RWPE2 (cell line): ENCODE measurements at places on chromosomes 11 and 22.
A peak's percentile ranks its signal among the peaks of the same experiment; 100 is the strongest.

GRCh38 chr22:37298748-37299495 is 16.6 kb downstream of the CYTH4 start:
- no peak for DNase-seq

DNA sequence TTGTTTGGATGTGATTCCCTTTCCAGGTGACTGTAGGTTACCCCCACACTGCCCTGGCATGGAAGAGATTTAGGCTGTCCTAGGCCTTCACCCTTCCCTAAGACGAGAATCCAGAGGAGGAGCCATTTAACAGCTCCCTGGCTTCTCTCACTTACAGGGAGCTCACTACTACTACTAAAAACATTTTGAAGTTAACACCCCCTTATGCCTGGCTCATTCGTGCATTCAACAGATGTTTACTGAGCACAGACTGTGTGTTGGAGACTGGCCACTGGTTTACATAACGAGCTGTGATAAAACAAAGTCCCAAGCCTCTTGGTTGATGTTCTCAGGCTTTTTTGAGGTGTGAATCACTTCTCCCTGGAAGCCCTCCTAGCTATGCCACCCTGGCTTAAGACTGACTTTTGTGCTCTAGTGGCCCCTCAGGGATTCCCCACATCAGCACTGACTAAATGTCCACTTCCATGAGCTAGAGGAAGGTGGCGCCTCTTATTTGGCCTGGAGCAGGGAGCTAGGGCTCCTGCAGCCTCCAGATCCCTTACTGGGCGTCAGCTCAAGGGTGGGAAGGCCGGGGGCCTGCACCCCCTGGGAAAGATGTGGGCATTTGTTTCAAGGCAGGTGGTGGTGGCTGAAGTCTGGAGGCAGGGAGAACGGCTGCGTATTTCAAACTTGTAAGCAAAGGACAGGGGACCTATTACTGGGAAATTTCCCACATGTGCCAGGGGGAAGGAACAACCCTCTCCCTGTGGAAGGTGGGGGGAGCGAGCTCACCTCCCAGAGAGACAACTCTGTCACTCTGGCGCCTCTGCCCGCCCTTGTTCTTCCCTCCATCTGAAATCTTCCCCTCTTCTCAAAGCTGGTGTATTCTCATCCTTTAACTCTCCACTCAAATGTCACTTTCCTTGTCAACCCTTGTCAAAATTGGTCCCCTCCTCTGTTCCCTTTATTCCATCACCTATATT is 19.4 kb upstream of the MALAT1 start:
- no peak for DNase-seq

- DNase-seq = no peak
Measured at GRCh38 chr11:70140711-70141485, 62.2 kb upstream of the FADD start.

DNA sequence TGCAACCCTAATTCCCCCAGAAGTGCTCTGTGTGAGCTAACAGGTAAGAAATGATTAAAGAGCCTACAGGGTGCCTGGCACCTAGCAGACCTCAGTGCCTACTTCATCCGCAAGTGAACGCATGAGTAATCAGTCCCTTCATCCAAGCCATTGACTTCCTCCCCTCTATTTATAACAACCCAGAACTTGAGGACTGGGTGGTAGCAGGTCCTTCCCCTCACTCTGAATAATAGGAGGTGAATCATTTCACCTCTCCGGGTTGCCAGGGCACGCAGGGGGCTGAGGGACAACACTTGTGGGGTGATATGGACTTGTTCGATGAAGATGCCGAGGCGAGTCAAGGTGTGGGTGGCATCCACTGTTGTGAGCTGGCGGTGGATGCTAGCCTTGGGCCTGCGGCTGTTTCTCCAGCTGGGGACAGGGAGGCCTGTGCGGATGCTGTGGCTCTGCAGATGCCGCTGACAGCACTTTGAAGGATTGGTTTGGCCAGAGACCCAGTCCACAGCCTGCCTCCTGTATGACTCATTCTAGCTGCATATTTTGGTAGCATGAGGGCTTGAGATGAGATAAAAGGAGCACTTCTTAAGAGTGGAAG is 11.7 kb upstream of the SORL1-AS1 start:
- peak; percentile 83 for DNase-seq

GRCh38 chr22:43297270-43298061 is 45.7 kb downstream of the SCUBE1 start:
- no peak for DNase-seq
